ENCODE measurements at places on chromosomes 2 and 18. TPM values are rescaled to one million over a fixed set of nuclear protein-coding genes. Genes with fewer than 3 reads are reported as not detected.
A peak's percentile ranks its signal among the peaks of the same experiment; 100 is the strongest.

- DNase-seq, result no peak
Observed at GRCh38 chr2:341017-341542, 53.2 kb upstream of the ALKAL2 start.

- DNase-seq, result peak; percentile 50
Observed at GRCh38 chr2:219058541-219059374, 2.0 kb downstream of the IHH start.

GRCh38 chr2:192373754-192374153 lies 179.0 kb upstream of the TMEFF2 start:
- DNase-seq, result no peak

DNA sequence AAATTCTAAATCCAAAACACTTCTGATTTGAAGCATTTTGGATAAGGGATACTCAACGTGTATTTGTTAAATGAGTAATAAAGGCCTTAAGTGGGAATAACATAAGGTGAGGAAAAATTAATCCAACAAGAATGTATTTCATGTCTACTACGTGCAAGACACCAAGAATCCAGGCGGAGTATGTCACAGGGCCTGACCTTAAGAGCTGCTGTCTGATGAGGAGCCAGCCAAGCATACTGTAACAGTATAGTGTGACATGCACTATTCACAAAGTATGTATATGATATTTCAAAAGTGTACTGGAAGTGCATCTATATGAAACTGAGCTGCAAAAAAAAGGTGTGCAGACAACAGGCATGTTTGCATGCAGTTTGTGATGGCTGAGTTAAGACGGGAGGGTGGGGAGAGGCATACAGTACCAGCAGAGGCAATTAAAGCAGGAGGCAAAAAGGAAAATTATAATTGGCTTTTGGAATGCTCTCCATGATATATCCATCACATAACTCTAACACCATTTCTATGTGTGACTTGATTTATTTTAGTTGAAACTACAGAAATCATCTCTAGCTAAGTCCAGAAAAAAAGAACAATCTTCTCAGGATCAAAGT lies 18.2 kb downstream of the IWS1 start:
- DNase-seq, result no peak

GRCh38 chr18:66558773-66559172 lies 45.1 kb downstream of the CDH19 start:
- DNase-seq, result no peak

GRCh38 chr2:183063083-183063482 lies 15.5 kb upstream of the DUSP19 start:
- DNase-seq, result no peak

DNA sequence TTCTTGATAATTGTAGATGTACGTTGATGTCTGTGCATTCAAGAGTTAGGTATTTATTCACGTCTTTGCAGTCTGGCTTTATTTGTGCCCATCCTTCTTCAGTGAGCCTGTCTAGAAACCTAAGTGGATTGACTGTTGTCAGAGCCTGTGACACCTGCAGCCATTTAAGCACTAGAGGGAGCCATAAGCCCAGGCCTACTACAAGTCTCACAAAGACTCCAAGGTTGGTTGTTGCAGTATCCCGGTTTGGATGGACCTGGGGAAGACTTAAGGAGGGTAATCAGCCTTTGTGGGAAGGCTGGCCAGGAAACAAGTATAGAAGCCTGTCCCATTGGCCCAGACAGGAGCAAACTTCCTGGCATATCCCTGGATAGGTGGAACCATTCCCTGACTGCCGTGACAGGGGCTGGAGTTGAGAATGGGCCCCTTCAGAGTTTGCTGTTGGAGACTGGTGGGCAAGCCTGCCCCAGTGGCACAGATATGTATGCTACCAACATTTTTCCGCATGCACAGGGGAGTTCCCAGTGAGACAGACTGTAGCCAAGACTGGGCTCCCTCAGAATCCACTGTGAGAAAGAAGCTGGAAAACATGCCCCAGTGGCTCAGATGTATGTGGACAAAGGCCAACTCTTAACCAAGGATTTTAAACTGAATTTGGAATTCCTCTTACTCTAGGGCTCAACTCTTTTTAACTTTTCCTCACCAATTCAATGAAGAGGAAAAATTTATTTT lies 9.3 kb upstream of the LRRC30 start:
- no peak for DNase-seq

DNA sequence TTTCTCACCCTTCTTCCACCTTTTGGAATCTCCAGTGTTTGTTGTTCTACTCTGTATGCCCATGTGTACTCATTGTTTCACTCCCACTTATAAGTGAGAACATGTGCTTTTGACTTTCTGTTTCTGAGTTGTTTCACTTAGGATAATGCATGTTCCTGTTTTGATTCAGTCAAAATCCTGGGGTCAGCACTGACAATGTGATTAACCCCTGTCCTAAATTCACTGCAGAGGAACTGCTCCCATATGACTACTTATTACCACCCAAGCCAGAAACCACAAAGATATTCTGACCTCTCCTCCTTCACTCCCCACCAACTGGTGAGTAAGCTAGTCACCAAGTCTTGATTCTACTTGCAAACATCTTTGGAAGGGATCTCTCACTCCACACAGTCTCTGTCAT lies 251.4 kb upstream of the TCF4 start:
- no peak for DNase-seq

GRCh38 chr2:25617948-25618646 lies 55.3 kb downstream of the DTNB start:
- DNase-seq, result no peak

GRCh38 chr2:18253686-18254197 lies 306.7 kb downstream of the RDH14 start:
- DNase-seq, result no peak

DNA sequence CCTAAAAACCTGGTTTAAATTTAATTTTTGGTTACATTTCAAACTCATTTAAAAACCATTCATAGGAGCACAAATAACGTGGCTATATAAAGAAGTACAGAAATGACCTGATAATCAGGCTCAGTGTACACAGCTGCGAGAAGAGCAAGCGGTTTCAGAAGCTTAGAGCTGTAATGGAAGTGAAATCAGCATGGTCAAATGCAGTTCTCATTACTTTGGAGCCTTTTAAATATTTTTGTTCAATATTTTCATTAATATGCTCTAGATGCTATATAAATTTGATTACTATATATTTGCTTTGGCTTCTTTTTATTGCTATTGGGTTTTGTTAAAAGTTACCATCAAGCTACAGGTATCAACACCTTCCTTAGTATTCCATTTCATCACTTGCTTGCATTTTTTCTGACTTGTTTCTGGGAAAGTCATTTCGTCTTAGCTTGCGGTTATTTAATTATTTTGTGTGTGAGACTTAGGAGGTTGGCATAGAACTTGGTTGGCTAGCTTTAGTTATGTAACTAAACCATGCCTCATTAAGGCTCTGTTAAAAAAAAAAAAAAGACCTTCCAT lies 58.7 kb downstream of the AFTPH start:
- no peak for DNase-seq

DNA sequence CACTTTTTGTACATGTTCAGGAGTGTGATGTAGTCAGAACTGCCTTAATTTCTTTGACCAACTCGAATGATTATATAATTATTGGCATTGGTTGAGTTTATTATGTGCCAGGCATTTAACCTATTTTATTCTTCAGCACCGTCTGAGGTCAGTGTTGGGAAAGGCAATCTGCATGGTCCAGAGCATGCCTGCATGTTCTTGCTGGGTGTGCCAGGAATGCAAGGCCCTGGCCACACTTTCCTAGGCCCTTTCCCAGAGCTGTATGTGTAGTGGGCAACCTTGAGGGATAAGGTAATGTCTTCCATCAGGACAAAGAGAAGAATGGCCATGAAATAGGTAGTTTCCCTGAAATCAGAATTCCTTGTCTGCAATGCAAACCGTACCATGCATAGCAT lies 9.7 kb upstream of the SNRNP200 start:
- no peak for DNase-seq

DNA sequence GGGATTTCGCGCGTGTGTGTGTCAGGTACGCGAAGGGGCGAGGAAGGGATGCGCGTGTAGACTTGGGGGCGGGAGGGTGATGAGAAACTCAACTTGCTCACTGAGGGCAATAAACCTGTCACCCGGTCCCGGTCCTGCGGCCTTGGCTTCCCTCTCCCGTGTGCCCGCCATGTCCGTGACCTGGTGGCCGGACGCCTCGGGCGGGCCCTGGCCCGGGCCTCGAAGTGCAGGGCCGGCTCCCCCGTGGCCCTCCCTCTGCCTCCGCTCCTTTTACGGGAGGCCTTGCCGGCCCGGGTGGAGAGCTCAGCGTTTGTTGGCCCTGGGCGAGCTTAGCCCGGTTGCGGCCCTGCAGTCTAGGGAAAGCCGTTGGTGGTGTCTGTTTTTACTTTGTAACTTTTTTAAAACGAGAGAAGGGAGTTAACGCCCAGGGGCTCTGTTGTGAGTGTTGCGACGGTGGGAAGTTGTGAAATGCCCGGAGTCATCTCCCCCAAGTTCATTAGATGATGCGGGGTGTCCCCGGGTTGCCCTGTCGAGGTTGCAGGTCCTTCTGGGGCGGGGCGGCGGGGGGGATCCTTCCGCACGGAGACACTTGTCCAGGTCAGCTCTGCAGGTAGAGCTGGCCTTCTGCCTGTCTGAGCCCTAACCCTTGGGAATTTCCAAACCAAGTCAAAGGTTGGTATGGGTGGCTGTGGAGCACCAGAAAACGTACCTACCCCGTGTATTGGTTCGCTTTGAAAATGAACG lies 883 bp downstream of the SMCHD1 start:
- peak; percentile 56 for DNase-seq

DNA sequence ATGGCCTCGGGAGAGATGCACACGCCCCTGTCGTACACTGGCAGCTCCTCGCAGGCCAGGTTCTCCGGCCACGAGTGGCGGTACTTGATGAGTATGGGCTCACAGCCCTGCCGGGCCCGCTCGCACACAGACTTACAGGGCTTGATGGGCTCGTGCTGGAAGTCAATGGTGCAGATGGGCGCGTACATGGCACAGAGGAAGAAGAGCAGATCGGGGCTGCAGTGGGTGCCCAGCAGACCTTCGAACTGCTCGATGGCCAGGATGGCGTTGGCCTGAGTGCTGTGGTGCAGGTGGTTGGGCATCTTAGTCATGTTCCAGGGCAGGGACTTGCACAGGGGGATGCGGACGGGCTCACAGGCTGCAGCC lies 359 bp downstream of the FRZB start:
- DNase-seq, result no peak

DNA sequence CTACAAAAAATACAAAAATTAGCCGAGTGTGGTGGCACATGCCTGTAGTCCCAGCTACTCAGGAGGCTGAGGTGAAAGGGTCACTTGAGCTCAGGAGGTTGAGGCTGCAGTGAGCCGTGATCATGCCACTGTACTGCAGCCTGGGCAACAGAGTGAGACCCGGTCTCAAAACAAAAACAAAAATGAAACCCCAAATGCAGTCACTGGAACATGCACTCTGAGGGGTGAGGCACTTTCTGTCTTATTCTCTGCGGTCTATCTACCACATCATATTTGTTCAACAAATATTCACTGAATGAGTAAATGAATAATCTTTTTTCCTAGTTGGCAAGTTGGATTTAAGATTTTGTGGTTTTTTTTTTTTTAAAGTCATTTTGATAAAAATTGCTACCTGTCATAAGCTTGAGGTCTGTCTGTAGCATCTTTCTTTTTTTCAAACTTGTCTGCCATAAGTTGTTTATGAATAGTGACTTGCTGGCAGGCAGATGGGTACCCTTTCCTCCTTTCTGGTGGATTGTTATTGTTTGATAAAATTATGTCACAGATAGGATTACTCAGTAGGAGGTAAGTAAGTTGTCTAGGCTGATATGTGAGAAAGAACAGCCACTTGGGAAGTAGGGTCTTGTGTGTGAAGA lies 11.8 kb downstream of the CHRNA1 start:
- no peak for DNase-seq

DNA sequence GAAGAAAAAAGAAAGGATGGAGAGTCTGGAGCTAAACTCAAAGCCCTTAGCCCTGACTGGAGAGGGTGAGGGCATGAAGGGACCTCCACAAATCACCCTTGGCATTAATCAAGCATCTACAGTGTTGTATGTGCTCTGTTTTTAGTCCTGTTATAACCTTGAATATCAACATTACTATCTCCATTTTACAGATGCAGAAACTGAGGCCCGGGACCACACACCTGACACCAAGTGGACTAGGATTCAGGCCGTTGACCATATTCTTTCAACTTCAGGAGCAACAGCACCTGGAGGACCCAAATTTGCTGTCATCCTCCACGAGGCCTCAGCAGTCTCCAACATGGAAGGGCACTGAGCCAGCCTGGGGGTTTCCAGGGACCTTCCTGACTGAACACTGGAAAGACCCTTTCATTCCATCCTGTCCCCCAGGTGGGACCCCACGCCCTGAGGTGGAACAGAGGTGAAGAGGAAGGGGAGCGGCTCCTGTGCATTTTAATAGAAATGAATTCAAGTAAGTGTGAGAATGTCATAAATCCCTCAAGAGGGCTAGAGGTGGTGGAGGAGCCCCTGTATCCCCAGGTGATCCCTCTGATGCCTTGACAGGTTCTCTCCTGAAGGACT lies 41.0 kb downstream of the SERTAD2 start:
- DNase-seq, result no peak

DNA sequence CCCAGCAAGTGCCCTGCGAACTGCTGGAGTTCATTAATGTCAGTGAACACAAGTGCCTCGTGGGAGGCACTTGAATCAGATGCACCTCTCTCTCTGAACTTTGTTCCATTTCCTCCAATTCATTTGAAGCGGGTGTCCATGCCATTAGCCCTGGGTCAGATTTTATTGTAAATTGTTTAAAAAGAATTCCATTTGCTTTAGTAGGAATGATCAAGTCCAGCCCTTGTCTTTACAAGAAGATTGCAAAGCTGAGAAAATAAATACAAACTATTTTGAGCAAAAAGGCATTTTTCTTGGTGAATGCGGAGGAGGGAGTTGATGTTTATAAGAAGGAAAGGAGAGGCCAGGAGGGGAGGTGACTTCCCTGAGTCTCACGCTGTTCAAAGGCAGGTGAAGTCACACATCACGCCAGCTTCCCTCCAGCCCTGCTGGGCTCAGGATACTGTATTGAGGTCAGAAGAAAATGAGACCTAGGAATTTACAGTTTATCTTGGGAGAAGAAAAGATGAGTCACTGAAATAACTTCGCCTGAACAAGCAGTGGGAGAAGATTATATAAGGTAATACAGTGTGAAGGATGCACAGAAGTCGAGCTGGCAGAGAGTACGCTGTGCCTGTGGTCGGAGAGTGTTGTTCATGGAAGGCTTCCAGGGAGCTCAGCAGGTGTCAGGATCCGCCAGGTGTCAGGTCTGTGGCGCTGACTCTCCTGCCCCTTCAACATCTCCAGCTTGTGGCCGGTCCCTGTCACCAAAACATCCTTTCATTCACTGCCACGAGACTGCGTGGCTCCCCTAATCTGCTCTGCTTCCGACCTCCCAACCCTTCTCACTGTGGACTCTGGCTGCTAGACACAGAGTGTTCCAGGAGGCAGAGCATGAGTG lies 36.5 kb downstream of the EFR3B start:
- no peak for DNase-seq

DNA sequence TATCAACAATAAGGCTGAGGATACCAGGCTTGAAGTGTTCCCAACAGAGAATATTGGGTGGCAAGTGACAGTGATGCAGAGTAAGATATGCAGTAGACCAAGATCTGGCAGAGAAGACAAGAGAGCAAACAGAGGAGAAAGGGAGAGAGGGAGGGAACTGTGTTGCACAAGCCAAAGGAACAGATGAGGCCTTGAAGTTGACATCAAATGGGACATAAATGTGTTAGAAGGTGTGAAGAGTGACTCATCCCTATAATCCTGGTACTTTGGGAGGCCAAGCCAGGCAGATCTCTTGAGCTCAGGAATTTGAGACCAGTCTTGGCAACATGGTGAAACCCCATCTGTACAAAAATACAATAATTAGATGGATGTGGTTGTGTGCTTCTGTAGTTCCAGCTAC lies 342.9 kb downstream of the PARD3B start:
- DNase-seq, result no peak

The SDC1 gene
- 0.41 TPM for total RNA-seq

The CFAP65 gene
- total RNA-seq, result not detected

The ZNF804A gene
- total RNA-seq, result not detected

The CPLX4 gene
- not detected for total RNA-seq

The CNRIP1 gene
- total RNA-seq, result 8.0 TPM

The CYP1B1 gene
- 17.7 TPM for total RNA-seq
